Airway epithelial cell (primary cell): ENCODE measurements at places on chromosomes 6 and 20. TPM values are rescaled to one million over a fixed set of nuclear protein-coding genes. Genes with fewer than 3 reads are reported as not detected.

CALHM4 gene
- total RNA-seq: 0.09 TPM in 1 of 2 replicates, not detected in the other

TAGAP gene
- 0.07 and 0.42 TPM in 2 replicates for total RNA-seq

DAAM2 gene
- total RNA-seq: under 0.01 and 1.9 TPM in 2 replicates

HLA-DOB gene
- 1.5 and 2.2 TPM in 2 replicates for total RNA-seq

TCF21 gene
- 0.07 TPM in 1 of 2 replicates, not detected in the other for total RNA-seq

OR2H2 gene
- not detected in 2 replicates for total RNA-seq

CNR1 gene
- not detected in 2 replicates for total RNA-seq

TP53RK gene
- total RNA-seq: 17.8 and 18.0 TPM in 2 replicates

ZSCAN31 gene
- 4.2 and 5.0 TPM in 2 replicates for total RNA-seq

MAS1 gene
- total RNA-seq: not detected in 2 replicates

CCN5 gene
- 0.28 and 0.63 TPM in 2 replicates for total RNA-seq

AKAP12 gene
- total RNA-seq: 7.0 and 8.6 TPM in 2 replicates

ZFP57 gene
- total RNA-seq: 0.42 and 1.3 TPM in 2 replicates

HTR1B gene
- total RNA-seq: 0.49 and 0.70 TPM in 2 replicates

SOX12 gene
- 7.3 and 10.0 TPM in 2 replicates for total RNA-seq

DEFB128 gene
- not detected in 2 replicates for total RNA-seq

SNRPB gene
- 495 and 551 TPM in 2 replicates for total RNA-seq

APOM gene
- total RNA-seq: 2.3 and 3.9 TPM in 2 replicates

RCAN2 gene
- not detected in 2 replicates for total RNA-seq

PAK5 gene
- total RNA-seq: 0.14 and 0.21 TPM in 2 replicates

ANKEF1 gene
- total RNA-seq: 6.6 and 9.0 TPM in 2 replicates

FRS3 gene
- total RNA-seq: 0.70 and 1.2 TPM in 2 replicates

BPIFA2 gene
- total RNA-seq: not detected in 2 replicates

GNRH2 gene
- not detected in 2 replicates for total RNA-seq

SIRPD gene
- not detected in 2 replicates for total RNA-seq

BIRC7 gene
- not detected in 2 replicates for total RNA-seq

SAMD10 gene
- total RNA-seq: 11.1 and 11.6 TPM in 2 replicates

PRR18 gene
- total RNA-seq: 0.14 TPM in 1 of 2 replicates, not detected in the other

GNMT gene
- not detected in 2 replicates for total RNA-seq

C6orf141 gene
- 13.3 and 14.0 TPM in 2 replicates for total RNA-seq

MANEA gene
- total RNA-seq: 4.4 and 9.2 TPM in 2 replicates

BANF2 gene
- total RNA-seq: not detected in 2 replicates

OR12D3 gene
- not detected in 2 replicates for total RNA-seq

RBM24 gene
- 0.70 and 1.9 TPM in 2 replicates for total RNA-seq

FAM83B gene
- total RNA-seq: 35.7 and 48.0 TPM in 2 replicates

SLC17A3 gene
- not detected in 2 replicates for total RNA-seq

CSNK2A1 gene
- 90.5 and 109 TPM in 2 replicates for total RNA-seq

CGA gene
- not detected in 2 replicates for total RNA-seq

FGD2 gene
- 0.63 and 1.0 TPM in 2 replicates for total RNA-seq

TCP11 gene
- not detected in 2 replicates for total RNA-seq

C6orf52 gene
- 1.2 and 4.6 TPM in 2 replicates for total RNA-seq
